ENCODE measurements at places on chromosomes 12 and 14. TPM values are rescaled to one million over a fixed set of nuclear protein-coding genes. Genes with fewer than 3 reads are reported as not detected.

RIPK3 gene
- 2.7 TPM for polyA plus RNA-seq

PSMC1 gene
- polyA plus RNA-seq: 111 TPM

RIC8B gene
- 23.1 TPM for polyA plus RNA-seq

SMCO3 gene
- polyA plus RNA-seq: 0.59 TPM
